Activated CD4-positive, alpha-beta T cell treated with anti-CD3 and anti-CD28 coated beads for 24 hours (primary cell): ENCODE measurements at places on chromosomes 7 and 10.

DNA sequence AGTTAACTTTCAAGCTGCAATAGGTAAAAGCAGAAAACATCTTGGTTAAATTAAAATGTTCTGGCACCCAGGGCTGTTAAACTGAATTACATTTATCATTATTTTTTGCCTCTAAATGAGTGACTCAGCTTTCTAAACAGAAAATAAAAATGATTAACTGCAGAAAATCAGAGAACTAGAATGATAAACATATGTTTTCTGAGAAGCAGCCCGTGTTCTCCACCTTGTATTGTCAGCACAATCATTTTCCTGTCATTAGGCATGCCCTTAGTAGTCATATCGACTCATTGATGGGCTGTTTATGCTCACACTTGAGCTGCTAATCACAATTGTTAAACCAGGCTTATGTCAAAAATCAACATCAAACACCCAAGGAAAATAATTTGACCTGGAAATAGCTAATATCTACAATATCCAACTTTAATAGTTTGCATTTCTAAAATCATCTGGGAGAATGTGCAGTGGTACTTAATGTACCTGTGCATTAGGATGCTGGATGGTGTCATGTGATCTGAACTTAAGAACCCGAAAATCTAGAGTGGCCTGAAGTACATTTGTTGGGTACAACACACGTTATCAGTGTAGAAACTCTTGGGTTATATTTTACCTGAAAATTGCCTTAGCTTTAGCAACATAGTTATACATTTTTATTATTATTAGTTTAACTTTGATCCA lies 2.3 kb downstream of the MDFIC start:
- no peak for DNase-seq

DNA sequence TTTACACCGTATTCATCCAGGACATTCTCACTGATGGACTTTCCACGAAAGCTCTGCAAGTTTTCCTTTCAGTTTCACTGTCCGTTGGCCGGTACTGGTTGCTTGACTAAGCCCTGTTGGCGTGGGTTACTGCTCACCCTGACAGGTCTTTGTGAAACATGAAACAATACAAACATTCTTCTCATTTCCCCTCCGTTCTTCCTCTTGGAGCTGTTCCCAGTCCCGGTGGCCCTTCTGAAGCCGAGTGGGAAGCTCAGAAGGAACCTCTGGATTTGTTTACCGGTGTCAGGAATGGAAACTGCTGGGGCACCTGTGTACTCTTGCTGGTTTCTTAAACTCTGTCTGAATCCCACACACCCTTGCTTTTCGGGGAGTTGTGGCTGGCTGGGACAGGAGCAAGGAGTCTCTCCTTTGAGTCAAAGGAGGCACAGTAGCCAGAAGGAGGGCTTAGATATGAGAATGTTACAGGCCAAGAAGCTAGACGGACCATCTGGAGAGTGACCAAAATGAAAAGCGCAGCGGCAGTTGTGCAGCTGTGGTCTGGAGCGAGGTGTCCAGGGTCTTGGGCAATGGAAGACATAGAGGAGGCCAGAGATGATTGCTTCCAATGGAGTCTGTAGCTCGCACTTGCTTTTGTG lies 45.7 kb downstream of the LYZL2 start:
- DNase-seq: no peak

DNA sequence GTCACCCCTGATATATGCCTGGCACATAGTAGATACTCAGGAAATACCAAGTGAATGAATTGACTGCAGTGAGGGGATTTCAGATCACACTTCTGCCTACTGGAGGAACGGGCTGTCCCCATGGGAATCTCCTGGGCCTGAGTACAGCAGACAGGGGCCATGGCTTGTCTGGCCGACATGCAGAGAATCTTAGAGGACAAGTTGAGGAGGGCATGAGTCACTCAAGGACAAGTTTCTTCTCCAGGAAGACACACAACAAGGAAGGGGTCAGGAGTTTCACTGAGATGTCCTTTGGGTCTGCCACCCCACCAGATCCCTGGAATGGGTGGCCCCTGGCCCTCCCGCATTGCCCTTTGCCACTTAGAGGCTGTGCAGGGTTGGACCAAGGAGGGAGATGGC lies 20.7 kb downstream of the PLPP4 start:
- no peak for DNase-seq

- DNase-seq: no peak
These were observed 64.5 kb downstream of the DNMBP start for GRCh38 chr10:99945263-99945662.

DNA sequence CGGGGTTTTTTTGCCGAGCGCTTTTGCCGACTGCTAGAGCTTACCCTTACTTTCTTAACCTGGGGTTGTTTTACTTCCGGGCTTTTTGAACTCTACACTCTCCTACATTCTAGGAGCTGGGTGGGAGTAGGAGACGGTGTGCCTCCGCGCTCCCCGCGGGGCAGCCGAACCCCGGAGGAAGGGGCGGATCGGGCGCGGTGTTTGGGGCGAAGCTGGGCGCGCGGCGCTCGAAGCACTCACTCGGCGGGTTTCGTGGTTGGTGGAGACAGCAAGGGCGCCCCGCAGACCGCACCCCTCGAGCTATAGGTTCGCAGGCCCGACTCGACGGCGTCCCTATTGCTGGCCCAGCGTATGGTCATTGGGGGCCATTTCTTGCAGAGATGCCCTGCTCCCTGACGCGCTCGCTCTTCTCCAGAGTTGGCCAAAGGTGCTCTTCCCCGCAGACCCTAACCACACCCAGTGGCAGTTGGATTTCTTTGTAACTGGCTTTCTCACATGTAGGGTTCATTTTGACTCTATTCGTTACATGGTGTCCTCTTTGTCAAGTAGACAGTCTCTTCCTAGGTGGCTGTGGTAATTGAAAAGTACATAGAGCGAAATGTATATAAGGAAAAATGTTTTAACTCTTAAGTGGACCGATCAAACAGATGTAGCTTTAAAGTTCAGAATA lies 364 bp downstream of the ZNF518A start:
- peak; percentile 62 for DNase-seq

DNA sequence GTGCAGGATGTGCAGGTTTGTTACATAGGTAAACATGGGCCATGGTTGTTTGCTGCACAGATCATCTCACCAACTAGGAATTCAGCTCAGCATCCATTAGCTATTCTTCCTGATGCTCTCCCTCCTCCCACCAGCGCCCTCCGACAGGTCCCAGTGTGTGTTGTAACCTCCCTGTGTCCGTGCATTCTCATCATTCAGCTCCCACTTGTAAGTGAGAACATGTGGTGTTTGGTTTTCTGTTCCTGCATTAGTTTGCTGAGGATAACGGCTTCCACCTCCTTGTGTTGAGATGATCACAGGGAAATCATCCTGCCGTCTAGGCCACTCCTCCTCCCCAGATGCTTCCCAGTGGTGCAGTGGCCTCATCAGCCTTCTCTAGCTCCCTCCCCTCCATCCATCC lies 261.6 kb upstream of the GALNT17 start:
- no peak for DNase-seq

GRCh38 chr7:7731732-7732131 lies 13.3 kb upstream of the RPA3 start:
- DNase-seq: no peak

- DNase-seq: no peak
These were observed 122.1 kb downstream of the LRRN3 start for GRCh38 chr7:111212857-111213523.

GRCh38 chr10:78657163-78657861 lies 411.5 kb upstream of the ZMIZ1 start:
- DNase-seq: peak; percentile 66

GRCh38 chr10:121595806-121596688 lies 2.2 kb downstream of the FGFR2 start:
- no peak for DNase-seq

- DNase-seq: no peak
These were observed 528.7 kb upstream of the DPP6 start for GRCh38 chr7:153523320-153524015.

DNA sequence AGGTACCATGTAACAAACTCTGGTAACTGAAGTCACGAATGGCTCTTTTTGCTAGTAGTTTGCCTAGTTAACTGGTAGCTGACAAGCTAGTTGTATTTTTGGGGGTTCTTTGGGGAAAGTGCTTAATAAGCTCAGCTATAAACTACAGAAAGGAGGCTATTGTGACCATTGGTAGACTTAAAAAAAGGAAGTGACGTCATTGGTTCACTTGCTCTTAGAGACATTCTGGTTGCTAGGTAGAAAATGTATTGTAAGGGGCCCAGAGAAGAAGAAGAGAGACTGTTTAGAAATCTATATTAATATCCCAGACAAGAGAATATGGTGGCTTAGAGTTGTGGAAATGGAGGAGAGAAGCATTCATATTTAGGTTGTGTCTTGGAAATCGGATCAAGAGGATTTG lies 103.0 kb downstream of the NXPH1 start:
- DNase-seq: no peak

DNA sequence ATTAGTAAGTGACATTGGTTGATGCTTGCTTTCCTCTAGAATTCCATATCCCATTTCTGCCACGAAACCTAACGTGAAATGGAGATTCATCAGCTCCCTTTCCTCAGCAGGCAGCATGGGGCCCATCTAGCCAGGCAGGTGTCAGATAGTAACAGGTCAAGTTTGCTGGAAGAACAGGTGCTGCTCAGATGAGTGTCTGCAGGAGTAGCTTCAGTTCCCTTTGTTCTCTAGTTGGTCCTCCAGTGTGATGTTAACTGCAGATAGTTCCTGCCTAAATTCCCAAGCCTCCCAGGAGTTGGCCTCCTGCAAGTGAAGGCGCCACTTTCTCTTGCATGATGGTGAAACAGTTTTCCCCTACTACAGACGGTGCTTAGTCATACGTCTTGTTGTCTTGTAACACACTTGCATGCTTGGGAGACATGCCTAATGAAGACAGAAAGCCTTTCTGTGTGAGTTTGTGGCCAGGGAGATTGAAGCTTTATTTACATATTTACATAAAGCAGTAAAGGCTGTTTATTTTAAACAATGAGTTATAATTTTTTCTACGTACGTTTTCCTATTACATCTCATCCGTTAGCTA lies 175.4 kb downstream of the CHN2 start:
- no peak for DNase-seq

DNA sequence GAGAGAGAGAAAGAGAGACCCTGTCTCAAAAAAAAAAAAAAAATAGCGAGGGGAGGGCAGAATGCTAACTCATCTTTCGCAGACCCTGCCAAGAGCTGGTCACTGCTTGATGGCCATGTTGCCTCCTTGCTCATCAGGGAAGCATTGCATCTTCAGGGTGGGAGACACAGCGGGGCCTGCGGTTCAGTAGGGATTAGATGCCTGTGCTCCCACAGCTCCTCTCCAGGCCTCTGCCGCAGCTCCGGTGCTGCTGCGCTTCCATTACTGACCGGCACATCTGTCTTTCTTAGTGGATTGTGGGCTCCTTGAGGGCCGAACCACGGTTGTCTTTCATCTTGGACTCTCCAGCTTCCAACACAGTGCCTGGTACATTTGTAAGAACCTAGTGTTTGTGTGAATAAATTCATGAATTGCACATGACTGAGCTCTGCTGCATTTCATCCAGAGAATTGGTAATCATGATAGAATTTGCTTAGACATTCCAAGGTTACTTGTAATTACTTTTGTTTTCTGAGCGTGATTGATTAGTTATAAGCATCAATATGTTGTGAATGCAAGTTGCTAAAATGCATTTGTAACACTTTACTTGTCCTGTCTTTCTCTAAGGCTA lies 16.8 kb downstream of the HK1 start:
- no peak for DNase-seq

DNA sequence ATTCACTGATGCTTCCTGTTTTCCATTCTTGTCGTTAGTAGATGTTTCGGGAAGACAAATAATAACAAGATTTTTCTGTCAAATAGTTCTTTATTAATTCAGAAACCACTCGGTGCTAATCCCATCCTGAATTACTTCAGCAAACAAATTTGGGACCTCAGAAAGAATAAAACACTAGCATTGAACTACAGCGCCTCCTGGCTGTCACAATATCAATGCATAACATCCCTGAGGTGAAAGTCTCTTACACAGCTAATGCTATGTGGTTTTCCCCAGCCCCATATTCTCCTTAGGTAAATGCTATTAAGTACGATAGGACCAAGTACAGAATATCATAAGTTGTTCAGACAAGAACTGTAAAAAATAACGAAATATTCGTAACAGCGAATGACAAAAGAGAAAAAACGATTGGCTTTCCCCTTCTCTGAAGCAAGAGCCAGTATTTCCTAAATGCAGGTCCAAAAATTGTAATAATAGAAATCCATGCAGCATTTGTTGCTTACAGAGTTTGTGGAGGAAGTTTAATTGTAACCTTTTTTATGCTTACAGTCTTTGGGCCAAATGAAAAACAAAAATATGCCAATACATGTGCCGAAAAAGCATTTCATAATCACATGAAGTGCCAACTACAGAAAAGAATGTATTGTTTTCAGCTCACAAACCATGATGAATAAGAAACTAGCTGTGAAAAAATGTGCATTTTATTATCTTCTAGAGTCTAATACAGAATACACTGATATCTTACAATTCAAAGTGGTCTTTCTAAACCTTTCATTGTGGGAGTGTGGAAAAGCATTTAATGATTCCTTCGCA lies 47.3 kb downstream of the MYPN start:
- DNase-seq: peak; percentile 45

GRCh38 chr7:102234801-102235550 lies 51.7 kb upstream of the SH2B2 start:
- DNase-seq: no peak

GRCh38 chr10:11336722-11337162 lies 274.7 kb downstream of the USP6NL start:
- DNase-seq: no peak

- no peak for DNase-seq
These were observed 951 bp downstream of the ZNF25 start for GRCh38 chr10:37975401-37975991.

- DNase-seq: no peak
These were observed 23.8 kb upstream of the IFIT2 start for GRCh38 chr10:89278034-89278535.

DNA sequence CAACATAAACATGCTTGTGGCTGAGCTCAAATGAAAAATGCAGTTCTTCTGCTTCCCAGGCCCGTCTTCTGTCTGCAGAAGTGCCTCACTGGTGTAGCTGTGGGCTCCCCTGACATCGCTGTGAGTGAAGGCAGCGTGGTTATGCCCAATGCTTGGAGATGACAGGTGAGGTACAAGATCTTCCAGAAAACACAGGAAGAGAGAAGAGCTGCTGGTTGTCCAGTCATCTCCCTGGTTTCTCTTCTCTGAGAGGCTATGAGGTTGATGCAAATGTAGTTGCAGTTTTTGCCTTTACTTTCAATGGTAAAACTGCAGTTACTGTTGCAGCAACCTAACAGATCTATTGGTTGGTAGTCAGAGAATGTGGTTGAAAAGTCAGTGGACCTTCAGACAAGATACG lies 223.6 kb downstream of the GATA3 start:
- no peak for DNase-seq

- no peak for DNase-seq
These were observed 150.9 kb upstream of the KLF6 start for GRCh38 chr10:3935933-3936359.

DNA sequence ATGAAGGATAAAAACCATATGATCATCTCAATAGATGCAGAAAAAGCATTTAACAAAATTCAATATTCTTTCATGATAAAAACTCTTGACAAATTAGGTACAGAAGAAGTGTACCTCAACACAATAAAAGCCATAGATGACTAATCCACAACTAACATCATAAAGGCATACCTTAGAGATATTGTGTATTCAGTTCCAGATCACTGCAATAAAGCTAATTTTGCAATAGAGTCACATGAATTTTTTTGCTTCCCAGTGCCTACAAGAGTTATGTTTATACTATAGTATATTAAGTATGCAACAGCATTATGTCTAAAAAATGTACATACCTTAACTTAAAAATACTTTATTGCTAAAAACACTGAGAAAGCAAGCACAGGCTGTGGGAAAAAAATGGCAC lies 18.9 kb upstream of the RNF32 start:
- no peak for DNase-seq
